Brain (organoid and tissue), 16 donors: ENCODE measurements at places on chromosomes 4 and X.
A peak's percentile ranks its signal among the peaks of the same experiment; 100 is the strongest.

DNA sequence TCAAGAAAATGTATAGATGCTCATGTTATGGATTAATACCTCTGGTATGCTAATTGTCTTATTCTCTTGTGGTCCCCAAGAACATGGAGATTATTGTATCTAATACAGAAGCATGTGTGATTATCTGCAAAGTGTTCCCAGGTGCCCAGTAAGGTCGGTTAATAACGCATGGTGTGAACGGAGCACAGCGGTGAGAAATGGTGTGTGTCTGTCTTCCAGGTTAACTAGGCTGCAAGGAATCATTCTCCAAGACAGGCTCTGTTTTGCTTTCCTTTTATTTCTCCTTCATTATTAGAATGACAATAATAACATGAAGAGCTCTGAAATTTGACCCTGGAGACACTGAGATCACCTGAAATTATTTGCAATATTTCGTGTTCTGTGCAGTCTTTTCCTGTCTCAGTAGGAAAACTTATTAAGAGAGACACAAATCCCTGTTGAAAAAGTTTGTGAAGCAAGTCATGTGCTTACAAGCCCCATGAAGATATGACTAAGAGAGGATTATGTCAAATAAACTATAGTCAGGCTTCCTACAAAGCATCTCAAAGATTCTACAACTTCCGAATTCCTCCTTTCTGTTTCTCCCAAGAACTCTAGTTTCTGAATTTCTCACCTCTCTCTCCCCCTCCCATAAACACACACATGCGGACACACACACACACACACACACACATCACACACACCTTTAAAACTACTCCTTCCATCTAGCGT lies 230.9 kb downstream of the HS3ST1 start:
- DNase-seq = no peak

- DNase-seq = peak; percentile 18
Measured at GRCh38 chr4:148214529-148215166, 227.6 kb downstream of the NR3C2 start.

DNA sequence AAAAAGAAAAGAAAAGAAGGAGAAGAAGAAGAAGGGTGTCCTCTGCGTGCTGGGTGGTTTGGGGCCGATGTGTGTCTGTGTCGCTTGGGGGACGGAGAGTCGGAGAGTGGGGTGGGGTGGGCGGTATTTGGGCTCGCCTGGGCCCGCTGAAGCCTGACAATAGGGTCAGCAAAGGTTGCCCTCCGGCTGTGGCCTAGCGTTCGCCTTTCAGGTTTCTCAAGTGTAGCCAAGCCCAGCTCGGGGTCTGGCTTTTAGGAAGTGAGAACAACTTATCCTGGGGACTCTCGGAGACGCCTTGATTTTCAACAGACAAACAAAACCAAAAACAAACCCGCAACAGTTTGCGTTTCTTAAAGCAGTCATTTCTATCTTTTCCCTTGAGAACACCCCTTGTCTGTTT lies 4.1 kb upstream of the SOX3 start:
- no peak for DNase-seq

GRCh38 chr4:8830611-8831200 lies 40.9 kb downstream of the HMX1 start:
- no peak for DNase-seq

DNA sequence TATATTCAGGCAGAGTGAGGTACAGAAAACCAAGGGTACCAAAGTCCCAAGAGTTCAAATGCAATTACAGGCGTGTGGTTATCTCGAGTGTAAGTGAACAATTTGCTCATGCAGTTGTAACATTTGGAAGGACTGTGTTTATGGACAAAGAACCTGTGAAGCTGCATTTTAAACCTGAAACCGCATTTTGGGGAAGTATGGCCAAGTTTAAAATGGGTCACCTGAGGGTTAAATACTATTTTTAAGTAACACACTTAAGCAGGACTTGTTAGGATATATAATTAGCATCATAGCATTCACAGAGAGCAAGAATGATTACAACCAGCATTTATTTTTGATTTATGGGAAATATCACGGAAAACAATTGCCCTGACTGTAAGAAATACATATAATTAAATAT lies 79.1 kb upstream of the LCORL start:
- DNase-seq = no peak

- no peak for DNase-seq
Measured at GRCh38 chr4:84176016-84176415, 323.1 kb downstream of the NKX6-1 start.

GRCh38 chr4:120718979-120719566 lies 203.5 kb downstream of the PRDM5 start:
- DNase-seq = peak; percentile 24

DNA sequence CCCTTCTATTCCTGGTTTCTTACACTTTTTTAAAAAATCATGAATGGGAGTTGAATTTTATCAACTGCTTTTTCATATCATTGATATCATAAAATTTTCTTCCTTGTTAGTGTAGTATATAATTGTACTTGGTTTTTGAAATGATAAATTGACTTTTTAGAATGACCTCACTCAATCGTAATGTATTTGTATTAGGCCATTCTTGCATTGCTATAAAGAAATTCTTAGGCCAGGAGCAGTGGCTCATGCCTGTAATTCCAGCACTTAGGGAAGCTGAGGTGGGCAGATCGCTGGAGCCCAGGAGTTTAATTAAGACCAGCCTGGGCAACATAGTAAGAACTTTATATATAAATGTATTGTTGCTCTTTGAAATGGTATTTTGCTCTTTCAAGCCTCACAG lies 6.3 kb downstream of the EXOC1 start:
- DNase-seq = no peak

DNA sequence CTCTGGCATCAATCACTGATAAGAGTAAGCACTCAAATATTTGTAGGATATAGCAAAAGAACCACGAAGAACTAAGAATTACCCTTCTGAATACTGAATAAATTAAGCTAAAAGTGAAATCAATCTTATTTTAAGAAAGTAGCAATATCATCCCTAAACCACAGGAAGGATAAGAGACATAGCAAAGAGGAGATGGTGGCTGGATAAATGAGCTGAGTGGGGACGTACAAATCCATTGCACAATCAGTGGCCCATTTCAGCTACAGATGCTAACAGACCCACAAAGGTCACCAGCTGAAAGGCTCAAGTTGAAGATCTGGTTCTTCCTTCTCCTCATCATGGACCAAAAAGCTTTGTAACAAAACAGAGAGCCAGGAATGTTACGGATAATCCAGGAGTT lies 77.1 kb downstream of the SLC9A7 start:
- no peak for DNase-seq

GRCh38 chr4:125952631-125953030 lies 637.9 kb downstream of the FAT4 start:
- DNase-seq = no peak

DNA sequence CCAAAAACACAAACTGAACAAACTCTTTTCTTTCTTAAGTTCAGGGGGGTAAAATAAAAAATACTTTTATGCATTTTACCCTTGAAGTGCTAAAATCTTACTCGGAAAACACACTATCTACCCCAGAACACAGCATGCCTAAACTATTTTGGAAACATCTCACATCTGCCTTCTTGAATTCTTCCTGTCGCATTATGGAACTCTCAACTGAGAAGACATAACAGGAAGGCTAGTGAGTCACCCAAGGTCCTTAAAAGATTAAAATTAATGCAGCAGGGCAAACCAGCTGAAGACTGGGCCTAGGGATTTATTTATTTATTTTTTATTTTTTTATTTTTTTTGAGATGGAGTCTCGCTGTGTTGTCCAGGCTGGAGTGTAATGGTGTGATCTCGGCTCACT lies 208.2 kb downstream of the APBB2 start:
- DNase-seq = no peak

GRCh38 chrX:10259716-10260115 lies 102.9 kb downstream of the CLCN4 start:
- no peak for DNase-seq

GRCh38 chr4:152063621-152064240 lies 302.9 kb upstream of the GATB start:
- DNase-seq = peak; percentile 41

GRCh38 chr4:84847978-84848377 lies 118.5 kb downstream of the WDFY3 start:
- no peak for DNase-seq

GRCh38 chr4:56971383-56971782 lies 6.0 kb downstream of the NOA1 start:
- no peak for DNase-seq

DNA sequence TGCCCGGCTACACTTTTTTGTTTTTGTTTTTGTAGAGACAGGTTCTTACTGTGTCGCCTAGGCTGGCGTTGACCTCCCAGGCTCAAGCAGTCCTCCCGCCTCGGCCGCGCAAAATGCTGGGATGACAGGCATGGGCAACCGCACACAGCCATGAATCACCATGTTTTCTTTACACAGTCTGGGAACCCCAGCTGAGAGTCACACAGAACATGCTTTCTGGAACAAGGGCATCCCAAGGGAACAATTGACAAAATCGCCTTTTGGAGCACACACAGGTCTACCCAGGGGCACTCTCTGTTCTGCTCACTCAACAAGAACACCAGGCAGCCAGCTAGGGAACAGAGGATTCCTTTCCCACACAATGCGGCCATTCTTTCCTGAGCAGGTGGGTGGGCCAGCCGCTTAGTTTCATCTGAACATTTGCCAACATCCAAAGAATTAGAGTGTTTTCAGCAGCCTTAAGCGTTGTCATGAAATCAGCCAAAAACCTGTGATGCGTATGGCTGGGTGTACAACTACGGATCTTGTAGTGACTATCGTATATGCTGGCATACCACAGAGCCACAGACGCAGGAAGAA lies 15.7 kb downstream of the PRKX start:
- DNase-seq = peak; percentile 74

GRCh38 chr4:1033840-1034551 lies 22.6 kb downstream of the FGFRL1 start:
- DNase-seq = peak; percentile 64

GRCh38 chr4:137430171-137430570 lies 102.1 kb downstream of the PCDH18 start:
- DNase-seq = no peak

- no peak for DNase-seq
Measured at GRCh38 chr4:188130355-188130754, 8.9 kb upstream of the TRIML1 start.

- no peak for DNase-seq
Measured at GRCh38 chr4:11334887-11335286, 93.8 kb downstream of the HS3ST1 start.

- no peak for DNase-seq
Measured at GRCh38 chrX:24245202-24245601, 68.7 kb downstream of the SUPT20HL2 start.

- DNase-seq = no peak
Measured at GRCh38 chr4:3655963-3656362, 110.2 kb upstream of the ADRA2C start.

- no peak for DNase-seq
Measured at GRCh38 chr4:766152-766515, 59.8 kb downstream of the CPLX1 start.

DNA sequence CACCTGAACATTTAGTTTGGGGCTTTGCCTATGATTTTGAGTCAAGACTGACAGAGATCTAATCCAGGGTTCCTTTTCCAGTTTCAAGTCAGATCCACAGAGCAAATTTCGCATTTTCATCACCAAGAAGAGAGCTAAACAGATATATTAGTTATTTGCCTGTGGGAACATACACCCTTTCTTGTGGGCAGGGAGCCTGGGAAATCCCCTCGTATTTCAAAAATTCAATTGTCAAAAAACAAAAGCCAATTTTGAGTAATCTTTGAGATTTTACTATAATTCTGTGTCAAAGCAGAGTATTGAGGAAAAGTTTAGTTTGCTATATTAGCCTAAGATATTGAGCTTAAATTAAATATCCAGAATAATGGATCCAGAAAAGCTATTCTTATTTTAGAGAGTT lies 56.6 kb downstream of the AFM start:
- no peak for DNase-seq

DNA sequence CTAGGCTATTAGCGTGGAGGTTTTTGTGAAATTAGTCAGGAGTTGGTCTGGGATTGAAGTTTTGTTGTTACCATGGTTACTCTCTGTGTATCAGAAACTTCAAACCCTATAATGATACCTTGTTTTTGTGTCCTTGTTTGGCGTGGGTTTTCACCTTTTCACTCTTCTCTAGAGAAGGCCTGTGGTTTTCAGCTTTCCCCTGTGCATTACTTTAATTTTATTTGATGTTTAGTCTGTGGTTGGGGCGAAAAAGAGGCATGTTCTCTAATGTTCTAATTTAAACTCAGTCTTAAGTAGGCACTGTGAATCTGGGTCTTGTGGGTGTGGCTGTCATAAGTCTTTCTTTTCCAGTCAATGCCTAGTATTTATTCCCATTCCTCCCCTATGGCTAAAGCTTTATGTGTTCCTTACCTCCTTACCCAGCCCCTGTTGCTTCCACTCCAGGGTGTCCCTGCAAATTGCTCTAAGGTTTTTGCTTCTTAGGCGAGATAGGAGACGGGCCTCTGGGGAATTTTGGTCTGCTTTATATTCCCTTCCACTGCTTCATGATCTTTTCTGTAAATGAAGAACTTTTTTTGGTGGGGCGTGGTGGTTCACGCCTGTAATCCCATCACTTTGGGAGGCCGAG lies 326.3 kb upstream of the ZCCHC13 start:
- DNase-seq = no peak

- DNase-seq = no peak
Measured at GRCh38 chrX:63920875-63921274, 135.9 kb upstream of the ARHGEF9 start.

GRCh38 chr4:185709802-185710486 lies 102.0 kb downstream of the SORBS2 start:
- DNase-seq = no peak

GRCh38 chrX:118497180-118497818 lies 1.7 kb downstream of the DOCK11 start:
- DNase-seq = no peak

DNA sequence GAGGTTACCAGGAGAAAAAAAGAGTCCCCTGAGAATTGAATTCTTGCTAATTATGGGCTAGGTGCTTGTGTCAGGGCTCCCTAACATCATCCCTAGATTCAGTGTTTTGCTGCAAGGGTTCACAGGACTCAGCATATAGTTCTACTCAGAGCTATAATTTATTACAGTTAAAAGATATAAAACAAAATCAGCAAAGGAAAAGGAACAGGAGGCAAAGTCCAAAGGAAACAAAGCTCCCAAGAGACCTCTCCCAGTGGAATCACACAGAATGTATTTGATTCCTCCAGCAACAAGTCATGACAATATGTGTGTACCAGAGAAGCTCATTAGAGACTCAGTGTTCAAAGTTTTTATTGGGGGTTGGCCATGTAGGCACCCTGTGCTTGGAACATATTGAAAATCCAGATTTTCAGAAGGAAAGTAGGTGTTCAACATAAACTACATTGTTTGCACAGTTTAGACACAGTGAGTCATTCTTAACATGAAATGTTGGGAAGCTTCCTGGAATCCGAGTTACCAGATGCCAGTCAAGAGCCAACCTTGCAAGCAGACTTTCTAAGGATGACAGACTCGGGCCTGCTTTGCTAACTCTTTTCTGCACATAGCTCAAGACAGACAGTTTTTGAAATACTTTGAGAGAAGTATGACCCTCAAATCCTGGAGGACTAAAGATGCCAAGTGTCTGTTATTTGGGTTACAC lies 311.3 kb upstream of the EMCN start:
- no peak for DNase-seq

DNA sequence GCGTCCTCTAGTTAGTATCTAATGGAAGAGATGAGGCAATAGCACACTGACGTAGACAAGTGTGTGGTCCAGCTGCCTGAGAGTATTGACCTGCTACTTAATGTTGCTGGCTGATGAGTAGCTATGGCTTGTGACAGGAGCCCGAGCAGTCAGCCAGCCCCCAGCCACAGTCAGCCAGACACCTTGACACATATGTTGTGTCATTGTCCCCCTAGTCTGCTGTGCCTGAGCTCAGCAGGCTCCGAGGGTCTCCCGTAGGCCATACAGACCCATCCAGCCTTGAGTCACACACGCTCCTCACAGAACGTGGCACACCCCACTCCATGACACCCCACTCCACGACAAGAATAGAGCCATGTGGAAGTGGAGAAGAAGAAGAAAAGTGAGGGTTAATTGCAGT lies 362.1 kb downstream of the UNC5C start:
- DNase-seq = no peak
